GM12864 (cell line): ENCODE measurements at places on chromosomes 5 and 9.

DNA sequence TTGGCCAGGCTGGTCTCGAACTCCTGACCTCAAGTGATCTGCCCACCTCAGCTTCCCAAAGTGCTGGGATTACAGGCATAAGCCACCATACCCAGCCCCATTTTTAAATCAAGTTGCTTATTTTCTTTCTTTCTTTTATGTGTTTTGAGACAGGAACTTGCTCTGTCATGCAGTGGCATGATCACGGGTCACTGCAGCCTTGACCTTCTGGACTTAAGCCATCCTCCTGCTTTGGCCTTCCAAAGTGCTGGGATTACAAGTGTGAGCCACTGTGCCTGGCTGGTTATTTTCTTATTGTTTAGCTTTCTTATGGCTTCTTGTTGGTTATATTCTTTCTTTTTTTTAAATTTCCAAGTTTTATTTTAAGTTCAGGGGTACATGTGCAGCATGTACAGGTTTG lies 79.7 kb upstream of the C5orf63 start:
- DNase-seq = no peak

DNA sequence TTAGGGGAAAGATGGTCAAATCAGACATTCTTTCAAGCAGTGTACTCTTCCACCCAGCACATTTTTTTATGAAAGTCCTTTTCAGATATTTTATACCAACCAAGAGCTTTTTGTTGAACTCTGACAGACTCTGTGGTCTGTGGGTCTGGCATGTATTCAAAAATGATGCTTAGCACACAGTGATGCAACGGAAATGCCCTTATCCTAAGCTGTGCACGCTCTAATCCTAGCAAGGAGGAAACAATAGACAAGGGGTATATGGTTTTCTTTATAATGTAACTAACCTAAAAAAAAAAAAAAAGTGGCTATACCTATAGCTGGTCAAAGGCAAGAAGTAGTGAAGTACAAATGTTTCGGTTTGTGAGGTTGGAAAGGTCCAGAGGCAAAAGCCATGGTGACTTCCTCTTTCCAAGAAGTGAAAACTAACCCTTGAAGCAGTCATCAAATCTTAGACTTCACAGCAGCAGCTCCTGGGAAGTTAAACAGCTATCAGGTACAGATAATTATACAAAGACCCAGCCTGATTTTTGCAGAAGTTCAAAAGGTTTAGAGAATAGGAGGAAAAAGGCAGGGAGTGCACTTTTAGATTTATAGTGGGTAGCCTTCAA lies 82.5 kb downstream of the SEMA6A start:
- DNase-seq = no peak

DNA sequence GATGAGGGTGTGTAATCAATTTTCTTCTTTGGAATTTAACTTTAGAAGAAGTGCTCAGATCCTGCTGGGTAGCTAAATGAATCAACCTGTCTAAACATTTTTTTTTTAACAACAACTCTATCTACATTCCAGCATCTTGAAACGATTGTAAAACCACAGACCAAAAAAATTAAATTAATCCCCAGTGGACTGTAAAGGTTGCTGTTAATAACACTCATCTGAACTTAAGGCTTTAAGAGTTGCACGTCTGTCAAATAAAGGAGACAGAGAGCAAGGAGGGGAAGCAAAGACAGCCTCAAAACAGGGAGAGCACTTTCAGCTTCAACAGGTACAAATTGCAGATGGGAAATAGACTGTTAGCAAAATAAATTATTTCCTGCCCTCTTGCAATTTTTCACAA lies 548.5 kb downstream of the DTWD2 start:
- DNase-seq = no peak

GRCh38 chr9:87381050-87381711 lies 116.5 kb upstream of the DAPK1 start:
- no peak for DNase-seq

- DNase-seq = no peak
These were observed 56.8 kb downstream of the PTCH1 start for GRCh38 chr9:95459851-95460517.

- no peak for DNase-seq
These were observed 11.5 kb upstream of the CAAP1 start for GRCh38 chr9:26904070-26904469.

- peak; percentile 71 for DNase-seq
These were observed 18.5 kb upstream of the EXOC3 start for GRCh38 chr5:424301-425110.

DNA sequence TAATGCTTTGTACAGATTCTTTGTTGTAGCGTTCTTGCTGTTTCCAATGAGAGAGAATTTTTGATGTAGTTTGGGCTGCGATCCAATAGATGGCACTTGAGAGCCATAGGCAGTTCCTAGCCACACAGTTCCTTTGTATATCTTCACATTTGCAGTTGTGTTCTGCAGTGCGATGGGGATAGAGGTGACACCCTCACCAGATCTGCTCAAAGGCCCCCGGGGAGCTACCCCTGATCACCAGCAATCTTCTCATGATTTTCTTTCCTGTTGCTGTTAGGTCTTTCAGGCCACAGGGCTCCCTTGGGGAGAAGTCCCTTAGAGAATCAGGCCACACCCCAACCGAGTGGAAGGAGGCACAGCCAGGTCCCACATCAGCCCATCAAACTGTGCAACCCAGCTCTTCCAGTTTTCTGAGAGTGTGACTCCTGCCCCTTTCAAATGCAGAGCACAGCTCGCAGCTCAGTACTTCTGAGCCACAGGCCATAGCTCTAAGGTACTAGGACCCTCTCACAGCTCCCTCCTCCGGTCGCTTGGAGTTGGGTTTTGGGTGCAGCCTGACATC lies 353.7 kb downstream of the SLCO4C1 start:
- DNase-seq = peak; percentile 7

DNA sequence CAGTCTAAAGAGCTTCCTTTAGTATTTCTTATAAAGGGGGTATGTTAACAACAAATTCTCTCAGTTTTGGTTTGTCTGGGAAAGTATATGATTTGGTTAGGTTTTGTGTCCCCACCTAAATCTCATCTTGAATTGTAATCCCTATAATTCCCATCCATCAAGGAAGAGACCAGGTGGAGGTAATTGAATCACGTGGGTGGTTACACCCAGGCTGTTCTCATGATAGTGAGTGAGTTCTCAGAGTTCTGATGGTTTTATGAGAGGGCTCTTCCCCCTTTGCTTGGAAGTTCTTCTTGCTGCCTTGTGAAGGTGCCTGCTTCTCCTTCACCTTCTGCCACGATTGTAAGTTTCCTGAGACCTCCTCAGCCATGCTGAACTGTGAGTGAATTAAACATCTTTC lies 109.1 kb downstream of the MACIR start:
- DNase-seq = no peak

- no peak for DNase-seq
These were observed 43.0 kb downstream of the PIK3R1 start for GRCh38 chr5:68258531-68258930.

- no peak for DNase-seq
These were observed 83.0 kb downstream of the MARCHF3 start for GRCh38 chr5:126947146-126948010.

- no peak for DNase-seq
These were observed at the start of gene PARP8 for GRCh38 chr5:50666261-50667022. Gene PARP8, plus strand, starts transcription at chr5:50666637. Its CDS starts 459 bp downstream, at chr5:50667096.

- DNase-seq = no peak
These were observed 150.8 kb downstream of the DOCK8 start for GRCh38 chr9:365436-365835.

DNA sequence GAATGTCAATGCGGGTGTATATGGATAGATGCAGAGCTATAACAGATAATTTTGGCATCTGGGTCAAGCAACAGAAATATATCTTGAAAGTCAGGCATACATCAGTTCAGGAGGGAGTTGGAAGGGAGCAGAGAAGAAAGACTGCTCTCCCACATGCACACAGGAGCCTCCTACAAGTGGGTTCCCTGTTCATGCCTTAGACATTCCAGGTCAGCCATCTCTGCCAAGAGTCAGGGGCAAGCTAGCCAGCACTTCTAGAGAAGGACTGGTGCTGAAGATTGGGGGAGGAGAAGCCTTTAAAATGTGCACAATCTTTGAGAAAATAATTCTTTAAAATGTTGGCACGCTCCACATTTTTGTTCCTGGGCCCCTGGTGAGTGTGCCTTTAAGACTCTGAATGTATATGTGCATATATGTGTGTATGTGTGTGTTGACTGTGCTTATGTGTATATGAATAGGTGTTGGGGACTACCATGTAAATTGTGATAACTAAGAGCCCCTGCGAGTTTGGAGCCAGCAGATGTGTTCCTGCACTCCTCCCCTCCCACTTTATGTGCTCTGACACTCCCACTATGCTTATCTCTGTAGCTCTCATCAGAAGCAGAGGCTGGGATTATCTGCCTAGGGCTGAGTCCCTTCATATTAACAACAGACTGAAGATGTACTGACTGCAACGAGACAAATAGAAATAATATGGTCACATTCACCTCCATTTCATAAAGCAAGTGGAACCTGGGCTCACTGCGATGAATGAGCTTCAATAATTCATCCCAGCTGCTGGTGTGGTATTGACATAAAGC lies 21.5 kb upstream of the DELE1 start:
- DNase-seq = no peak

- no peak for DNase-seq
These were observed 61.7 kb upstream of the TAF11L2 start for GRCh38 chr5:17436350-17436749.

DNA sequence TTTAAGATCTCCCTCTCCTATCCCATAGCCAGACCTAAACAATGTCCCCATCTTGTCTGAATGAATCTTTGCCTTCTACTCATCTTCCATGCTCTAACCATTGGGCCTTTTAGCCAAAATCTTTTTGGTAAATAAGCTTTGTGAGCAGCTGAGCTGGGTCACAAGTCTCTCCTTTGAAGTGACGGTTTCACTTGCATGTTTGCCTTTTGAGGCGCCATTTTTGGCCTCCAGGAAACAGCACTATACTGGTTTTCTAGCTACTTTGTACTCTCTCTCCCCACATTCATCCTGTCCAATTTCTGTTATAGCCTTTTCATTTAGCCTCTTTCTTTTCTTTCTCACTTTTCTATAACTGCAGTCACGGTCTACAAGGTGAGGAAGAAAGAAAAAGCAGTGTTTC lies 195.5 kb upstream of the C9orf72 start:
- DNase-seq = no peak

GRCh38 chr5:175354964-175355363 lies 89.0 kb downstream of the DRD1 start:
- no peak for DNase-seq

DNA sequence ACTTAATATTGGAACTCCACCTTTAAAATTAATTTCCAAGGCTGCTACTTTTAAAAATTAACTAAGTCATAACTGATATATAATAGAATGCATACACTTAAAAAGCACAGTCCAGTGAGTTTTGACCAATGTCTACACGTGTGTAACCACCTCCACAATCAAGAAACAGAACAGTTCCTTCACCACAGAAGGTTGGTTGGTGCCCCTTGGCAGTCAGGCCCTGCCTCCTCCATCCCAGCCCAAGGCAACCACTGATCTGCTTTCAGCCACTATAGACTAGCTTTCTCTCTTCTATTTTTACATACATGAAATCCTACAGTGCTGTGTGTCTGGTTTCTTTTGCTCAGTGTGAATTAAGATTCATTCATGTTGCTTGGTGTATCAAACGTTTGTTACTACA lies 215.2 kb downstream of the CRB2 start:
- DNase-seq = no peak

DNA sequence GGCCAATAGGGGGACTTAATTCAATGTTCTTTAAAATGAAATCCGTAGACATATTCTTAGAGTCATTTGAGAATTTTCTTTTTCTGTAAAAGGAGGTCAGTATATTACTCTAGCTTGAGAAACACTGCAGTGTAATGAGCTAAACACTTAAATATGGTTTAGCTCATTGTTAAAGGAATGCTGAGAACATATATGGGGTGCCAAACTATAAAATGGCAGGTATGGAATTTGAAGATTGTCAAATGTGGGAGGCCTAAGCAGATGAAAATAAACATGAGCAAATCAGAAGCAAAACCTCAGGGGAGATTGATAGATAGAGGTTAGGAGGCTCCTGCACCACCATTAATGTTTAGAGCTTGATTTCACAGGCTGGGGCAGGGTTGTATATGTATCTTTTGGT lies 57.9 kb downstream of the STX17 start:
- no peak for DNase-seq

DNA sequence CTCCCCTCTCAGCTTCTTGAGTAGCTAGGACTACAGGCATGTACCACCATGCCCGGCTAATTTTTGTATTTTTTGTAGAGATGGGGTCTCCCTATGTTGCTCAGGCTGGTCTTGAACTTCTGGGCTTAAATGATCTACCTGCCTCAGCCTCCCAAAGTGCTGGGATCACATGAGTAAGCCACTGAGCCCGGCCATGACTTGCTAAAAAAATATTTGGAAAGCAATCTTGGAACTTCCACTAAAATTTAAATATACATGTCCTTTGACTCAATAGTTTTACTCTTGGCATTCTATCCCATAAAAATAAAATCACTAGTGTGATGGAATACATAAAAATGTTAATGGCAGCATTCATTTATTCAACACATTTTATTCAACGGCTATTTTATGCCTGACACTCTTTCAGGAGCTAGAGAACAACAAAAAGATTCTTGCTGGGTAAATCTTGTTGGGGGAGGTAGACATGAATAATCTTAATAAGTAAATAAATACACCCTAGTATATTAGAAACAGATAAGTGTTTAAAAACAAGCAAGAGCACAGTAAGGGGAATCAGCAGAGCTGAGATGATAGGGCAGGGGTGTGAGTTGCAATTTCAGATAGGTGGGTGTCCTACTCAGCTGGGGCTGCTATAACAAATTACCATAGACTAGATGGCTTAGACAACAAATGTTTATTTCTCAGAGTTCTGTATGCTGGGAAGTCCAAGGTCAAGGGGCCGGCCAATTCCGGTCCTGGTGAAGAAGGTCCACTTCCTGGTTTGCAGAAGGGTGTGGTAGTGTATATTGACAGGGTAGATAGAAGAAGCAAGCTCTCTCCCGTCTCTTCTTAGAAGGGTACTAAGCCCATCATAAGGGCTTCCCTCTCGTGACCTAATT lies 50.7 kb downstream of the KCNV2 start:
- DNase-seq = no peak

DNA sequence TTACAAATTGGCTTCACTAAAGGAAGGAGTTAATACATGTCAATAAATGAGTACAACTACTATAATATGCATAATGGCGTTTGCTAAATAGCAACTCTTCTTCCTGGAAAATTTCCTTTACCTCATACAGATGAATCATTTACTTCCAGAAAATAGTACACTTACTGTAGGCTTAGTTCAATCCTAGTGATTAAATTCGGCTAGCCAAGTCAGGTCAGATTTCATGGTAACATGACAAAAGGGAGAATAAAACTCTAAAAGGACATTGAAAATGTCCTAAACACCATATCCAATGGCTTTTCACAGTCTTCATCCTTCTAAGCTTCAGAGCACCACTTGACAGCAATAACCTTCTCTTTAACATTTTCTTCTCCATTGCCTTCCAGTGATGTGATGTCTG lies 42.1 kb upstream of the ZFAND5 start:
- DNase-seq = no peak

DNA sequence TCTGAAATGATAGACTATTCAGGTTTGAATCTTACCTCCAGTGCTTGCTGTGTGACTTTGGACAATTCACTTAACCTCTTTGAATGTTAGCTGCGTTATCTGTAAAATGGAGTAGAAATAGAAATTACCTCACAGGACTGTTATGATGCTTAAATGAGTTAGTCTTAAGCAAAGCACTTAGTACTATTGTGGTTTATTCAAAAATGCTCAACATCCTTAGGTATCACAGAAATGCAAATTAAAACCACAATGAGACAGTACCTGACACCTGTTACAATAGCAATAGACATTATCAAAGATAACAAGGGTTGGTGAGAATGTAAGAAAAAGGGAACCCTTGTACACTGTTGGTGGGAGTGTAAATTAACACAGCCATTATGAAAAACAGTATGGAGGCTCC lies 77.6 kb upstream of the FREM1 start:
- DNase-seq = no peak
